ENCODE measurements at places on chromosomes 3 and 15. TPM values are rescaled to one million over a fixed set of nuclear protein-coding genes. Genes with fewer than 3 reads are reported as not detected.

DNA sequence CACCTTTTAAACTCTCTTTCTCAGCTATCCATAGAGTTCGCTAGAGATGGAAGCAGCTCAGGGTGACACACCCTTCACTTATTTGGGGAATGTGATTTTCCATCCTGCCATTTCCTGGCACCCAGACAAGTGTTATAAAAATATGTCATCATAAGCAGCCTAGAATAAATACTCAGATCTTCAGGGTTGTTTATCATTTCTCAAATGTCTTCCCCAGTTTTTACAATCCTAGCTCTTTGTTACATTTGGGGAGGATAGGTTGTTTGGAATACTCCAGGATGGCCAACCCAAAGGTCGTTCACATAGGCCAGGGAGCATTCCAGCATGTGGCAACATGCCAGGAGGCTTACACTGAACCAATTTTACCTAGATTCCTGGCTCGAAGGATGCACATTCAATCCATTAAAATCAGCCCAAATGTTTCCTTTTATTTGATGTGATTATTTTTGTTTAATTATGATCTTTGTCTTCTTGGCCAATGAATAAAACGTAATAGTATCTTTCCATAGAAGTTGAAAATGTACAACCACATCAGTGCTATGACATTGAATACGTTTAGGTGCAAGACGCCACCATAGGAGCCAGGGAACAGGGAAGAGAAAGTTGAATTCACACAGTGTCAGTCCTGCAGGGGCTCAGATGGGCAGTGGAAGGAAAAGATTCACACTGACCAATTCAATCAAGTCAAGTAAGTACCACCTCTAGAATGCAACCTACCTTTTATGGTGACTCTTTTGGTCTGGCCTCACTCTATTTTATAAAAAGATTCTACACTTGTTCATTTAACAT lies 537.7 kb upstream of the MDFIC2 start:
- DNase-seq, result peak; percentile 18

Gene TMEM212
- not detected for total RNA-seq

Gene MCTP2
- total RNA-seq, result 54.3 TPM

- DNase-seq, result no peak
Measured at GRCh38 chr3:195080125-195080524, 190.8 kb downstream of the XXYLT1 start.

DNA sequence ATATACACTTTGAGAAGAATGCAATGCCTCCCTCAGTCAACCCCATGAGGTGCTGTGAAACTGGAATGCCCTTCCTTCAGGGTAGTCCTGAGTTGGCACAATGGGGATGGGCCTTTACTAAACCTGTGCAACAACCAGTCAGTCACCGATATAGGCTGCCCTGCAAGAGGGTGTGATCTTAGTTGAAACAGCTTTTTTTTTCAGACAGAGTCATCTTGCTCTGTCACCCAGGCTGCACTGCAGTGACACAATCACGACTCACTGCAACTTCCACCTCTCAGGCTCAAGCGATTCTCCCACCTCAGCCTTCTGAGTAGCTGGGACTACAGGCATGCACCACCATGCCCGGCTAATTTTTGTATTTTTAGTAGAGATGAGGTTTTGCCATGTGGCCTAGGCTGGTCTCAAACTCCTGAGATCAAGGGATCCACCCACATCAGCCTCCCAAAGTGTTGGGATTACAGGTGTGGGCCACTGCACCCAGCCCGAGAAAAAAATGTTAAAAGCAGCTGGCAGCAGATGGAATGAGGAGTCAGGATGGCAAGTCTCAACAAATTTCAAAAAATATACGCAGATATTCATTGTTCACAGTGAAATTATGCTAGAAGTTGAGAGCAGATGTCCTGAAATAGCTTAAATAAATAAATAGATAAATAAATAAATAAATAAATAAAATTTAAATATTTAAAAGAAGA lies 31.8 kb downstream of the MYO5A start:
- DNase-seq, result no peak

Gene ANKUB1
- not detected for total RNA-seq

- peak; percentile 78 for DNase-seq
Measured at GRCh38 chr15:89926158-89926557, 13.4 kb upstream of the ARPIN start.

DNA sequence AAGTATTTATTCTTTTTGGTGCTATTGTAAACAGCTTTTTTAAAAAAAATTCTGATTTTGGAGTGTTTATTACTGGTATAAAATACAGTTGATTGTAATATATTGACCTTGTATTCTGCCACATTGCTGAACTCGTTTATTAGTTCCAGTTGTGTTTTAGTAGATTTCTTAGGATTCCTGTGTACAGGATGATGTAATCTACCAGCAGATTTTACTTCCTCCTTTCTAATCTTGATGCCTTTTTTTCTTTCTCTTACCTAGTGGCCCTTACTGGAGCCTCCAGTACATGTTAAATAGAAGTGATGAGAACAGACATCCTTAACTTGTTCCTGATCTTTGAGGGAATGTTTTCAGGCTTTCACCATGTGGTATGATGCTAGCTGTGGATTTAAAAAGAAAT lies 70.4 kb upstream of the KY start:
- no peak for DNase-seq
